ENCODE measurements at places on chromosomes 3 and 15.

- no peak for DNase-seq
Measured at GRCh38 chr3:61524933-61525332, 36.4 kb upstream of the PTPRG start.

DNA sequence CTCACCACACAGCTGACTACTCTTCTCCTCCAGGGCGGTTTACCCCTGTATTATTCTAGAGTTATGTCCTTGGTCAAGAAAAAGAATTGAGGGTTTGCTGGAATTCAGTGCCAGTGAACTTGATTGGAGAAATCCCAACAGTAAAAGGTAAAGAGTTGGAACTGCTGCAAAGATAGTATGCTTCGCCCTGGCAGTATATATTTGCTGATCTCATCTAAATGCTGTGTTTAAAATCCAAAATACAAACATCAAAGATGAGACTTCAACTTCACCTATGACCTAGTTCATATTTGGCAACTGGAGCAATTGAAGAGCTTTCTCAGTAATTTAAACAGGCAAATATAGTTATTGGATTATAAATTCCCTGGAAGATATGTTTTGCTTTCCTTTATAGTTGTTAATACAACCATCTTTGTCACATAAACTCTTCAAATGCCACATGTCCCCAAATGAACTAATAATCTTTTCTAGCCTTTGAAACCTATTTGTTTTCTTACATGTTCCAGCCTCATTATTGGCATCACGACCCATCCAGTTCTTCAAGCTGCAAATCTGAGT lies 6.5 kb downstream of the KCNH8 start:
- no peak for DNase-seq

DNA sequence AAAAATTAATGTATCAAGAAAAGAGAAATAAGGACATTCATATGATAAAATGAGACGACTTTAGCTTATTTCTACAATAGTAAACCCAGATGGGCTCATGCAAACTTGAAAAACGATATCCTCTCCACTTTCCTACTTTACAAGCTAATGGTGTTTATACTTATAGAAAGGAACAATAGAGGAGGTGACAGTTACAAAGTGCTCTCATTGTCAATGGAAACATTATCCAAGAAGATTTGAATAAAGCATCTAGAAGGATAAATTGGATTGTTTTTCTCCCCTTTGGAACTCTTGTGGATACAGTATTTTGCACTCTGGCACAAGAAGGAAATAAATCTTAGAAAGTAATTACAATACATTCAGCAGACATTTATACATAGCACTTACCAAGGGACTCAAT lies 20.2 kb upstream of the CCDC66 start:
- DNase-seq: no peak

GRCh38 chr3:172552607-172553006 lies 29.4 kb upstream of the TNFSF10 start:
- DNase-seq: no peak

DNA sequence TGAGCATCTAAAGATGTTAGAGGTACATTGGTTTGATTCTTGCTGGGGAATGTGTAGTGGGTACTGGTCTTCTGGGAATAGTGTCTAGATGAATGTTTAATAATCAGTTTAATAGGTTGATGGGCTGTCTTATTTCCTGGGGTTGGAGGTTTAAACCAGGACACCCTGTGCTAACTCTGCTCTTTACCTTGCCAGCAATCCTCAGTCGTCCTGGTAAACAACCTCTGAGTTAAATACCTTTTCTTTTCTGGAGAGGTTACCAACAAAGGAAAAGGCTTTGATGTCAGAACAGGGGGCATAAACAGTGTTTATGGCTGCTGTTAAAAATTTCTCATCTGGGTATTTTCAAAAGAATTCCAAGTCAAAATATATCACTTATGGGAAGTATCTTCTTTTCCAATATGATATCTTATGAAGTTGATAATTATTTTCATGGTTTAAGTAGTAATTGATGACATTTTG lies 23.5 kb downstream of the MITF start:
- no peak for DNase-seq

DNA sequence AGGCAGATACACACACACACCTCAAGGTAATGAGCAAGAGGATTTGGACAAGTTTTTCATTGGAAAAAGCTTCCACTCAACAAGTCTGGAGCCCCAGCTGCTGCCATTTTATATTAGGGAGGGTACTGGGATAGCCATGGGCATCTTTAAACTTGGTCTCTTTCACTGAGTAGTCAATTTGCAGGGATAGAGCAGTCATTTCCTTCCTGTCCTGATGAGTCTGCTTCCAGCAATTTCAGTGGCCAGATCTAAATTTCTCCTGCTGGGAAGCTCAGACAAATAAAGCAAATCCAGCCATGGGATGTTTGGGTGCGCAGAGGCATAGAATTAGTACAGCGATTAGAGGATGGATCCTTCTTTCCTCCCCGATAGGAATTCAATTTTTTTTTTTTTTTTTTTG lies 874 bp upstream of the ERC2 start:
- no peak for DNase-seq

GRCh38 chr3:69784954-69785514 lies 45.8 kb downstream of the MITF start:
- peak; percentile 83 for DNase-seq

DNA sequence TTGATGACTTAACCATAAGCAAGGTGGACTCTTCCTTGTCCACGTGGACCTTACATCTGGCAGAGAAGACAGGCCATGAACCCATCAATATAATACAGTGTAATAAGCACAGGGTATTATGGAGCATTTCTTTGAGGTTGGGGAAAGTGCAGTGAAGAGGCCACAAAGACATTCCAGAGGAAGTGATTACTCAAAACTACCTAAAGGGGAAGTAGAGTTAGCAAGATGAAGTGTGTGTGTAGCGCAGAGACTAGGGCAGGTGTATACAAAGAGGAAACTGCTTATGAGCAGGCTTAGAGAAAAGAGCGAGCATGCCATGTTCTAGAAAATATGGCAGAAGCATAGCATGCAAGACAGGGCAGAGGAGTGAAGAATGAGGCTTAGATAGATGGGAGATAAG lies 17.9 kb downstream of the CP start:
- DNase-seq: no peak

DNA sequence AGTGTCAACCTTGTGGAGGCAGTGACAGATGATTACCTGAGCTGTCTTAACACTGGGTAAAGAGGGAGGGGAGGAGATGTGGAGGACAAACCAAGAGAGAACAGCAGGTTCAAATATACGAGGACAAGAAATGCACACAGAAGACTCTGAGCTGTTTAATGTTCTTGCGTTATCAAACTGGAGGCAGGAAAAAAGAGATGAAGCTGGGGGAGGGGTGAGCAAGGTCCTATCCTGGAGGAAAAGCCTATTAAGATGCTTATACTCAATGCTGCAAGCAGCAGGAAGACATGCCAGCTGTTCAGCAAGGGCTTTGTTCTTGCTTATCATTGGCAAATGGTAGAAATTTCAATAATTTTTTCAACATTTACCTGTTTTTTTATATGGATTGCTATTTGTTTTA lies 345.7 kb upstream of the TRIM42 start:
- DNase-seq: no peak

DNA sequence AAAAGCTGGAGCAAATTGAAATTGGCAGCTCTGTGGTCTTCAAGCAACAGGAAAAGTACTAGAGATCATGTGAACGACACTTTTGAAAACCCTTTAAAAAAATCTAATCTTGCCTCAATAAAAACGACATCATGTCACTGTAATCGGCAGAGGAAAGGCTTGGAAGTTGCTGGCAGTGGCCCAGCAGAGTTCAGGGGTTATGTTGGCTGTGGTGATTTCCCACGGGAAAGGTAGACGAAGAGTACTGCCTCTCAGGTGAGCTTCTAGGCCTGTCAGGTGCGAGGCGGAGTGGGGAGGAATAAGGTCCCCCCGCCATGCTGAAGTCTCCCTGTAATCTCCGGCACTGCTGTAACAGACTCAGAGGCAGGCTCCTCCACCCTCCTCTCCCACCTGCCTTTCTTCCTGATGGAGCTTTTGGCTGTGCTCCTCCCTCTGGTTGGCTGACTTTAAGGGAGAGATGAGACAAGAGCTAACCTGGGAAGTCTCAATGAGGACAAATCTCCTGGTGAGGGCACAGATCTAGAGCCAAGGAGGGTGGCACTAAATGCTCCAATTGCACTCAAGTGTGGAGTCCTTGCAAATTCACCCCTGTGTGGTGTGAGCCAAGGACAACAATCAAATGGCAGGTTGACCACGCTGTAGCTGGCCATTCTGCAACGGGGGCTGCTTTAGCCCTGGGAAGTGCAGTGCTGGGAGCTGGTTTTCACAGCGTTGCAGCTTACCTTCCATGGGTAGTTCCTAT lies 18.7 kb upstream of the HES1 start:
- DNase-seq: no peak

GRCh38 chr15:60656481-60656880 lies 177.5 kb upstream of the ICE2 start:
- peak; percentile 85 for DNase-seq

- no peak for DNase-seq
Measured at GRCh38 chr3:132519914-132520313, 77.2 kb upstream of the ACKR4 start.

DNA sequence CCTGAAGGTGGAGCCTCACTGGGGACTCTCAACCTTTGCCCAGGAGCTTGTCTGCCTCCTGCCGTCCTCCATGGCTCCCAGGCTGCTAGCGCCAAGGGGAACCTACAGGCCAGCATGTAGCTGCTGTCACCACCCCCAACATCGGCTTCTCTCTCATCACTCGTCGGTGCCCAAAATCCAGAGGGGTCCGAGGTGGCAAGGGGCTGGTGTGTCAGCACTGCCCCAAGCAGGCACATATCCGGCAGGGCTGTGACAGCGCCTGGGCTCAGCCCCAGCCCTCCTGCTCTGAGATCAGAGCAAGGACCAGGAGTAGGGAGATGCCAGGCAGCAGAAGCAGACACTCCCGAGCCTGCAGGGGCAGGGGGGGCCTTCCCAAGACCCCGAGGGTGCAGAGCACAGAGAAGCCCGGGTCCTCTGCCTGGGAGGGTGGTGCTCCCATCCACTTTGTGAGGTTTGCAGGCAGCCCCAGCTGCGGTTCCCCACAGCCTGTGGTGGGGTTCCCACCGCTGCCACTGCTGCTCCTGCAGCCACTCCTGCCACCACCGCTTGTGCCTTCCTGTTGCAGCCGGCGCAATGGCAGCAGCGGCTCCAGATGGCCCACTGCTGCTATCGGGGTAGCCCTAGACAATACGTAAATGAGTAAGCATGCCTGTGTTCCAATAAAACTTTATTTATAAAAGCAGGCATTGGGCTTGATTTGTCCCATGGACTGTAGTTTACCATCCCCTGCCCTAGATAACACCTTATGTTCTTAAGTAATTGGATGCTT lies 451.0 kb downstream of the EPHA6 start:
- DNase-seq: no peak

GRCh38 chr3:189902230-189903186 lies 218.2 kb downstream of the P3H2 start:
- DNase-seq: no peak

GRCh38 chr3:22115581-22115980 lies 364.6 kb upstream of the ZNF385D start:
- peak; percentile 3 for DNase-seq

DNA sequence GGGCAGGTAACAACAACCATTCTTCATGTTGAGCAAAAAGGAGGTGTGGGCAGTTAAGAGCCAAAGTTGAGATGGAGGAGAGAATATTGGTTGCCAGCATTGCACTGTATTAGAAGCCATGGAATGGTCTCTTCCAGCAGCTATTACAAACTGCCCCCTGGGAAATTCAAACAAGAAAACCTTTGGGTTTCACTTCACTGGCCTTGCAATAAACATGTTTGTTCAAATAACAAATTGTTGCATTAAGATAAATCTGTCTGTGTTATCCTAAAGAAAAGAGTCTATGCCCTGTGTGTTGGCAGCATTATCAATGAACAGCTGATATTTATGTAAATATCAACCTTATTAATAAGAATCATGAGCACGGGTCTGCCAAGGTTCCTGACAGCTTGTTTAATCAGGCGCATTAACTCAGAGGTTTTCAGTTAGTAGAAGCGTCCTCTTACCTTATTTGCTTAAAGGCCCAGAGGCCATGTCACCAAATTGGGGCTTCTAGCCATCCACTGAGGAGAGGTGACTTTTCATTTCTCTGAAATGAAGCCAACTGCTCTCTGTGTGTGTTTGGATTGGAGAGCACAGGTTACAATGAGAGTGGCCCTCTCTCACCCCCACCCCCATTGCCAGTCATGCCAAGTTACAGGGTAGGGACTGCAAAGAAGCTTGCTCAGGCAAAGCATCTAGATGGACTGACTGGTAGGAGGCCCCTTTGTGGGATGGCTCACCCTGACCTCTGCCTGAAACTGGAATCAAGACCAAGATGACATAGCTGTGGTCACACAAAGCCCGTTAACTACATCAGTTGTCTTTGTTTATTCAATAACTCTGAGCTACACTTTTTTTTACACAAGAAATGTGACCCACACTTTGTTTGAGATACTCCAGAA lies 10.5 kb downstream of the FILIP1L start:
- peak; percentile 81 for DNase-seq

DNA sequence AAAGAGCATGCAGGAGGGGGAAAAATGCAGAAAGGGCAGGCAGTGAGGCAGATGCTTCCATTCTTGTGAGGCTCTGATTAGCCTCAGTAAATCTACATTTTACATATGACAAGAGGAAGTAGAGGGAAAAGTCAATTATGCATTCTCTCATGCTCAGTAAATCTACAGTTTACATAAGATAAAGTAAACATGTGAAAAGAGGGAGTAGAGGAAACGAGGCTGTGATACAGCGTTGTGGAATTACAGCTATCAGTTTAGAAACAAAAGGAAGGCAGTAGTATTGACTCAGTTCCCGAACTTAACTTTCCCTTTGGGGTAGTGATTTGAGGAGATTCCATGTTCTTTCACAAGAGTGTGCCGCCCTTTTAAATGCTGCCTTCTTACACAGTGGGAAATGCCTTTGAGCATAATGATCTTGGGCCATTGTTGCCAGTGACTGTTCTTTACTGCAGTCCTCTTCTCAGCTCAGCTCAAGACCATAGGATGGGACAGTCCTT lies 39.3 kb downstream of the OSTN start:
- peak; percentile 74 for DNase-seq

GRCh38 chr15:40342416-40343320 lies 1.9 kb upstream of the CCDC9B start:
- no peak for DNase-seq

DNA sequence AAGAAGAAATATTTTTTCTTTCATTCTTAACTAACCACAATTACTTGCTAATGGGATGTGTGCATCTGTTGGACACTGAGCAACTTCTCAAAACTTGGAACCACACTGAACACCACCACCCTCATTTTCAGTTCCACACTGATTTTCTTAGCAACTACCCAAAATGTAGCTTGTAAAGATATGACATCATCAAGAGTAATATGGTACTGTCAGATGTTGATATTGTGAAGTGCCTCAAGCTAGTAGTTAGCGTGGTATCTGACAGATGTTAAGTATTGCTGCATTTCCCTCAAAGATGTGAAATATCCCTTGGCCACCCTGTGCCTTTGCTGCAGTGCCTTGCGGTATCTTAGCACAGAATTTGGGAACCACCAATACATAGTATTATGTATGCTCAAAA lies 9.3 kb downstream of the RFTN1 start:
- DNase-seq: no peak

GRCh38 chr3:10224794-10225665 lies 23.2 kb upstream of the TATDN2 start:
- DNase-seq: peak; percentile 47

- DNase-seq: no peak
Measured at GRCh38 chr3:14117468-14118399, 6.9 kb downstream of the CHCHD4 start.

GRCh38 chr15:90866161-90866715 lies 2.1 kb upstream of the FURIN start:
- DNase-seq: no peak

GRCh38 chr15:40253167-40253790 lies 14.4 kb downstream of the PAK6 start:
- no peak for DNase-seq

Measured in amniotic epithelial cell (primary cell).